ENCODE measurements at places on chromosomes 5 and 9.

GRCh38 chr5:61132559-61132958 is 29.7 kb downstream of the SMIM15 start:
- no peak for DNase-seq

DNA sequence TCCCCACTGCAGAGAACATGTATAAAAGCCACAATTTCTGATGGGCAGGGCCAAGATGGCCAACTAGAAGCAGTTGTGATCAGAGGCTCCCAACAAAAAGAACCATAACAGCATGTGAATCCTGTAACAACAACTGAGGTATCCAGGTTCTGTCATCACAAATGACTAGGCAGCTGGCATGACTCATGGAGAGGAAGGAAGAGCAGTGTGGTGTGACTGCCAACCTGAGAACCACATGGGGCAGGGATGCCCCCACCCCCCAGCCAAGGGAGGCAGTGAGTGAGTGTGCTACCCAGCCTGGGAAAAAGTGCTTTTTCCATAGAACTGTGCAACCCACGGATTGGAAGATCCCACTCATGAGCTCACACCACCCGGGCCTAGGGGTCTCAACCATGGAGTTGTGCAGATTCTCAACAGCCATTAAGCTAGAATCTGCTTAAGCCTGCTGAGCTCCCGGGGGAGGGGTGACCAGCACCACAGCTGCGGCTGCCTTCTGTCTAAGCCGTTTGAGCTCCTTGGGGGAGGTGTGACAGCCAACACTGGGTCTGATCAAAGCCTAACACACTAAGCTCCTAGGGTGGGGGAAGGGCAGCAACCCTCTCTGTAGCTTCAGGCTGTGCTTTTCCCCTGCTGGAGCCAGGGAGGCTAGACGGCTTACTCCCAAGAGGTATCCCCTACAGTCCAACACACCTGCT is 80.1 kb upstream of the DMAC1 start:
- DNase-seq: no peak

DNA sequence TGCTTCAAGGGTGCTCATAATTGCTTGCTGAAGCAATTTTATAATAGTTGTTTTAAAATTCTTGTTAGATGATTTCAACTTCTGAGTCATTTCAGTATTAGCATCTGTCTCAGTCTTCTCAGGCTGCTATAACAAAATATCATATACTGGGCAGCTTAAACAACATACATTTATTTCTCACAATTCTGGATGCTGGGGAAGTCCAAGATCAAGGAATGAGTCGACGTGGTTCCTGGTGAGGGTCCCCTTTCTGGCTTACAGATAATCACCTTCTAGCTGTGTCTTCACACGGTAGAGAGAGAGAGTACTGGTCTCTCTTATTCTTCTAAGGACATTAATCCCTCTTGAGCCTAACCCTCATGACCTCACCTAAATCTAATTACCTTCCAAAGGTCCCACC is 160.4 kb downstream of the SIL1 start:
- DNase-seq: no peak

GRCh38 chr5:29157975-29158374 is 2035.5 kb upstream of the CDH6 start:
- DNase-seq: no peak

GRCh38 chr9:32915802-32916201 is 85.6 kb downstream of the APTX start:
- DNase-seq: no peak

DNA sequence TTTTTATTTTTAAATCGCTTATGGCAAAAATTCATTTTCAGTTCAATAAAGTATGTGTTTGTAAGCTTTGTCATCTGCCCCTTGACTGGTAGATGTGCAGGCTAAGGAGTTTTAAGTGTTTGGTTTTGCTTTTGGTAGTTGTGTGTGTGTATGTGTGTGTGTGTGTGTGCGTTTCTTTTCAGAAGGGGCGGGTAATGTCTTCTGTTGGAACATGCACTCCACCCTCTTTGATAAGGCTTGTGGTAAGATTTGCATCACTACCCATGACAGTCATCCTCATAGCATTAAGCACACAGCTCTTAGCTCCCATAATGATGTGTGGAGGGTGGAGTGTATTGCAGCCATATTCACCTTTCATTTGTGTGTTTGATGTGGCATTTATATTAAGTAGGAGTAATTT is 92.1 kb upstream of the FSD1L start:
- DNase-seq: no peak

DNA sequence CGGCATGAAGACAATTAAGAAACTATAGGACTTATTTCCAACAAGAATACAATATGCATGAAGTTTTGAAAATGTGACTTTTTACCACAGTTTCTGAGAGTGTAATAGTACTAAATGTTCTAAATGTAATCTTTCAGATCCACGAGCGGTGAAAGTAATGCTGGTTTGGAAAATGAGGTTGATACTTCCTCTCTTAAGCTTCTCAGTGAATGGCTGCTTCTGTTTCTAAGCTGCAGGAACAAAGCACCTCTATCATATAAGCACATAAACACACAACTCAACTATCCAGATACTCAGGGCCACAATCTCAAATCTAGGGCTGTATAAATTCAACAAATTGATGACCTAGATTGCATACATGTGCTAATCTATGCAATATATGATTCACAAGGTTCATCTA is 78.3 kb downstream of the LIFR start:
- no peak for DNase-seq

- DNase-seq: no peak
Observed at GRCh38 chr5:152372875-152373274, 32.2 kb downstream of the NMUR2 start.

DNA sequence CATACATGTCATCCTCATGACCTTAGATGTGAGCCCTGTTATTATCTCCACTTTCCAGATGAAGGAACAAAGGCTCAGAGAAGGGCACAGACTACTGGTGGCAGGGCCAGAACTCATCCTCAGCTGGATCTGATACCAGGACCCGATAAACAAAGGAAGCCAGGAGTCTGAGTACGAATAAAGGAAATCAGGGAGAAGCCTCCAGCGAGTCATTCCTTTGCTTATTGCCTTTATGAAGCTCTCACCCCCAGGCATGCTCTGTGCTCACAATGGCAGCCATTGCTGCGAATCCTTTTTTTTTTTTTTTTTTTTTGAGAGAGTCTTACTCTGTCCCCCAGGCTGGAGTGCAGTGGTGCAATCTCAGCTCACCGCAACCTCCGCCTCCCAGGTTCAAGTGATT is 130.1 kb downstream of the GAPVD1 start:
- DNase-seq: no peak

DNA sequence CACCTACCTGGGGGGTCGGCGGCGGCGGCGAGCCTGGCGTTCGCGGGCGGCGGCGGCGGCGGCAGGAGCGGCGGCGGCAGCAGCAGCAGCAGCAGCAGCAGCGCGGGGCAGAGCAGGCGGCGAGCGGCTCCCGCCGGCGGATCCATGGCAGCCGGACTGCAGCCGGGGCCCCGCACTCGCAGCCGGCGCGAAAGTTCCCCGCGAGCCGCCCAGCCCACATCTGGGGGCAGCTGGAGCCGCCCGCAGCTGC is 153 bp downstream of the ADAMTS2 start:
- no peak for DNase-seq

DNA sequence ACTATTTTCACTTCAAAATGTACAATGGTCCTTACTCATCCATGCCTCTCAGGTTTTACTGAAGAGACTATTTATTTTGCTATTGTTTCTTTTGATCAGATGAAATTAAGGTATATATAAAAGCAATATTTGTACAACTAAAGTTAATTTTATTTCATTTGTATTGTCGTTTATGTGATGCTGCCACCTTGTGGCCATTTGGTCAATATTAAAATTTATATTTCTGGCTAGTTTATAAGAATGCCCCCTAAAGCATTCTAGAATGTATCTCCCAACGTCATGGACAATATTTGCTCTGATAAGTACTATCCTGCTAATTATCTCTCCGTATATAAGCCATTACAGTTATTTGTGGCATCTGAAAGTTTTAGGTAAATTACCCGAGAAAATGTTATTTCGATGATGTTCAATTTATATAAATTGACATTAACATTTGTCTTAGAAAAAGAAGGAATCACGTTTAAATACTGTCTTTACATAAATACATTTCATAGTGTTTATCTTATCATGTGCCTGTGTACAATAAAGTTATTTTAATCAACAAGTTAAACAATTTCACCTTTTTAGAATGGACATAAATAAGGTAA is 680.0 kb downstream of the TAF11L14 start:
- peak; percentile 16 for DNase-seq

DNA sequence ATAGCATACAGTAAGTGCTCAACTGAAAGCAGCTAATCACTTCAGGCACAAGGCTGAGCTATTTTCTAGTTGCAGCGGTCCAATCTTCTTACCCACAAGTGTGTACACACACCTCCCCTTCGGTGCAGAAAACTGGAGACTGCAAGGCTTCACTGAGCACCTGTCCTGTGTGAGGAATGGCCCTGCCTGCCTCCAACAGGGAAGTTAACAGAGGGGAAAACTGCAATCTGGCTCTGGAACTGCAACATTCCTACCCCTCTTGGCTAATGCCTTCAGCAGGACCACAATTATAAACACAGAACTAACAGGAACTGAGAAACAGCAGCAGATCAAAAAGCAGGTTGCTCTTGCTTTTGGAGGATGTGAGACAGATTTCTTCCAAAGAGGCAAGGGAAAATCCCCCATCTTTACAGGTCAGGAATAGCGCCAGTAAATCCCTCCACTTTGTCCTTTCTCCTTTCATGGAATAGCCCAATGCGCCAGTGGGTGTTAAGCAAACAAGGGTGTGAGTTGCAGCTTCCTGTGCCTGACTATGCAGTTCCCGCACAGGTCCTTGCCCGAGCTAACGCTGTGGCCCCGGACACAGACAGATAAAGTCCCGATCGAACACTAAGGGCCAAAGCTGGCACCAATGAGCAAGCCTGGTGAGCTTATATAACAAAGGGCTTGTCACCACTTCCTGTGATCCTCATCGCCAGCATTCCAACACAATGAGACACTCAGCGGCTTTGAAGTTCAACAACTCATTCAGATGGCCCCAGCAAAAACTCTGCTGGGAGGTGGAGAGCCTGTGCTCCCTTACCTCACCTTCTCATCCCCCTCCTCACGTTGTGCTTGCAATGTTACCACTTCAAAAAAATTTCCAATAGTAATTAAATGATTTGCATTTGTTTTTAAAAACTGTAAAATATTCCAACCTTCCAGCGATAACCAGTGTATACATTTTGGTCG is 21.5 kb downstream of the SHB start:
- peak; percentile 85 for DNase-seq

DNA sequence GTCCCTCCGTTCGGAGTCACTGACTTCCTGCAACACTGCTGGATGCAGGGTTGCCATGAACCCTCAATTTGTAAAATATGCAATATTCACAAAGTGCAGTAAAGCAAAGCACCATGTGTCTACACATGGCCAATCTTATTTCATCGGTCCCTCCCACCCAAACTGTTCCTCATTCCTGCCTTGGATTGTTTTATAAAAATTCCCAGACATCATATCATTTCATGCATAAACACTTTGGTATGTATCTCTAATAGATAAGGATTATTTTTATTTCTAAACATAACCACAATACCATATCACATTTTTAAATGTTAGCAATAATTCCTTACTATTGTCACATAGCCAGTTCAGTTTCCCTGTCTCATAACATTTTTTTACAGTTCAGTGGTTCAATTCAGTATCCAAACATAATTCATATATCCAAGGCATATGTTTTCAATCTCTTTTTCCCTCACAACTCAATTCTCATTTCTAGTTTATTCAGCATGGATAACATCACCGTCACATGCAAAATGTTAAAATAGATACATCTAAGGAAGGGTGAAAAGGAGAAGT is 82.0 kb upstream of the PCAT7 start:
- no peak for DNase-seq

DNA sequence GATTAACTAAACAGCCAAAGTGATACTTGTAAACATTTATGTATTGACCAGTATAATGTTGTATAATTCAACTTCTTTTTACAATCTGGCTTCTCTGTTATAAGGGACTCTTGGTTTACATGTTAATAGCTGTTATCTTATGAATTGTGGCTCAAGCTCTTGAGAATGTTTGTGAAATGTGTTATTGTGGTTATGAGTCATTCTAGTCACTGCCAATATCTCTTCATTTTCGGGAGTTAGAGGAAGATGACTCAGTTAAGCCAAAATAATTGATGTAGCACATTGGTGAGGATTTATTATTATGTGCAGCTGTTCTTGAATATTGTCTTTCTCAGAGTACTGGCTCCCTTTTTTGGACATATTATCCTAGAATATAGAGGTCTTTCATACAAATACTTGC is 655.2 kb upstream of the RIOK2 start:
- peak; percentile 88 for DNase-seq

DNA sequence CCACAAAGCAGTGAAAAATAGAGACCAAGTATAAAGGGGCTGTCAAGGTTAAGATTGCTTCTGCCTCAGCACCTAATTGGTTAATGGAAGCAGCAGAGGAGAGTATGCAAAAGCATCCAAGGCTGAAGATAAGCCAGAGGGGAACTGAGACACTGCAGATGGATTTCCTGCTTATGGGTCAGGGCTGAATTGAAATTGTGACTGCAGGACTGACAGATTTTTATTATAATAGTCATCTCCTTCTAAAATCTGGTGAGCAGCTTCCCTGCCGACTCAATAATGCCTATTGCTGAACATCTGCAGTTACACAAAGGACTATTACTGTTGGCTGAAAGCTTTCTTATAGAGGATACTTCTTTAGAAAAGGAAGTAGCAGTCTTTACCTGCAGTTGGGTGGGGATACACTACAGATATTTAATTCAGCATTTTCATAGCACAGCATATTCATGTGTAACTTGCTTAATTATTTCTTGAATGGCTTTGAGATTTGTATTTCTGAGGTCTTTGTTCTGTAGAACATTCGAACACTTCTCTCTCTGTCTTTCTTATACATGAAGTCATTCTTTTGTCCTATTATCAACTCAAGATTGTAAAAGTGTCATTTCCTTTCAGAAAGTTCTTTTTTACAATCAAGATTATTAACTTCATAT is 363.0 kb upstream of the RIOK2 start:
- DNase-seq: no peak

DNA sequence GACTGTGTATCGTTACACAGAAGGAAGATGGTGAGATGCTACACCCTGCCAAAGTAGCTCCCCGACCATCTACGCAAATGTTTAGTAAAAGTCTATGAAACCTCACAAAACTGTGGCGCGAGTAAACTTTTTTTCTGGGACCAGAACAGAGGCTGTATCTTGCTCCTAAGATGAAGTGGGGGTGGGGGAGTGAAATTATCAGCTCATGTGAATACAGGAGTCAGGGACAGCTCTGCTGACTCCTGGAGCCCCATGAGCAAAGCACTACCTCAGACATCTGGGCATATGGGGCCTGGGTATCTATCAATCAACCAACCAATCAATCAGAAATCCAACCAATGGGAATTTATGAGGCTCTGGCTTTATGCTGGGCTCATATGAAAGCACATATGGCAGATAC is 138.6 kb upstream of the RANBP3L start:
- no peak for DNase-seq

DNA sequence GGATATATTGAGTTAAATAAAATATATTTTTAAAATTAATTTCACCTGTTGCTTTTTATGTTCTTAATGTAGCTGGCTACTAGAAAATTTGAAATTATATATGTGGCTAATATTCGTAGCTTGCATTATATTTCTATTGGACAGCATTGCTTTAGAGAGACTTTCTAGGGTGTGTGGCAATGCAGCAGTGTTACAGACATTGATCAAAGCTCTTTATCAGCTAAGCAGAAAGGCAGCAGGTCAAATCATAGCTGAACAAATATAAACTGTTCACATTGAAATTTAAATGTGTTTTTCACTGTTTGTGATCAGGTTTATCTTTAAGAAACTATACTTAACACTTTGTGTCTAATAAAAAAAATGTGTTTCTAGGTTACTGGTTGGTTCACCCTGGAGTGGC is 52.6 kb downstream of the ITGA2 start:
- DNase-seq: no peak

All from glomerular endothelial cell (primary cell).